ENCODE measurements at places on chromosomes 2 and 18.

DNA sequence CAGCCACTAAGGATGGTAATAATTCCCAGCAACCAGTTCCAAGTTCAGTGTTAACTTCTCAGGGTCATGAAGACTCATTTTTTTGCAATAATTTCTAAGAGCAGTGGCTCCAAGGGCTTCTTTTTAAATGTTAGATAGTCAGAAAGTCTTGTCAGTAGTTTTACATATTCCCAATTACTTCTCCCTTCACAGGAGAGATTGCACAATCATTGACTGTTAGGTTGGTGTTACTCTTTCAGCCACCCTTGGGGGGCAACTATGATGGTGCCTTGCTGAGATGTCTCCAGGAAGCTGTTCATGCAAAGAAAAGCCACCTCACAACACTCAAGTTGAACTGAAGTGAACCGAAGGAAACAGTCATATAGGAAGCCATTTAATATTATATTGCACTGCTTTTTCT lies 127.9 kb upstream of the DOCK10 start:
- DNase-seq: no peak

GRCh38 chr2:207813221-207813916 lies 43.7 kb upstream of the FZD5 start:
- peak; percentile 43 for DNase-seq

DNA sequence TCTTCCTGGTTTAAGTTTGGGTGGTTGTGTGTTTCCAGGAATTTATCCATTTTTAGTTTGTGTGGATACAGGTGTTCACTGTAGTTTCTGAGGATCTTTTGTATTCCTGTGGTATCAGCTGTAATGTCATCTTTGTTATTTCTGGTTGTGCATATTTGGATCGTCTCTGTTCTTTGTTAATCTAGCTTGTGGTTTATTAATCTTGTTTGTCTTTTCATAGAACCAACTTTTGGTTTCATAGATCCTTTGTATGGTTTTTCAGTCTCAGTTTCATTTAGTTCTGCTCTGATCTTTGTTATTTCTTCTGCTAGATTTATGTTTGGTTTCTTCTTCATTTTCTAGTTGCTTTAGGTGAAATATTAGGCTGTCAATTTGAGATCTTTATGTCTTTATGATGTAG lies 202.4 kb upstream of the ZSWIM2 start:
- DNase-seq: no peak

DNA sequence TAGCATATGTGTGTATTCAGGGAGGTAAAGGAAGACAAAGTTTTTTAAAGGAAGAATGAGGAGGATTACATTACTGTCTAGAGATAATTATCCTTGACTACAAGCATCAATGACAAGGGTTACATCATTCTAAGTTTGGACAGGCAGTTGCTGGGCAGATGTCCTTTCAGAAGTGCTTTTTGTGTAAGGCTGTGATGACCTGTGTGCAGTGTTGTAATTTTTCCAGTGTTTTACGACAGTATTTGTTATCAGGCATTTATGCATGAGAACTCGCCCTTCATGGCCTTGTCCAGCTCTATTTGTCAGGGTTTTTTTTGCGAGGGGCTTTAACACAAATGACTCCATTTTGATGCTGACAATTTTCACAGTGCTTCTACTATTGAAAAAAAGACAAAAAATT lies 658.3 kb upstream of the NXPH2 start:
- no peak for DNase-seq

GRCh38 chr2:174059178-174059883 lies 94.2 kb upstream of the SP3 start:
- DNase-seq: no peak

DNA sequence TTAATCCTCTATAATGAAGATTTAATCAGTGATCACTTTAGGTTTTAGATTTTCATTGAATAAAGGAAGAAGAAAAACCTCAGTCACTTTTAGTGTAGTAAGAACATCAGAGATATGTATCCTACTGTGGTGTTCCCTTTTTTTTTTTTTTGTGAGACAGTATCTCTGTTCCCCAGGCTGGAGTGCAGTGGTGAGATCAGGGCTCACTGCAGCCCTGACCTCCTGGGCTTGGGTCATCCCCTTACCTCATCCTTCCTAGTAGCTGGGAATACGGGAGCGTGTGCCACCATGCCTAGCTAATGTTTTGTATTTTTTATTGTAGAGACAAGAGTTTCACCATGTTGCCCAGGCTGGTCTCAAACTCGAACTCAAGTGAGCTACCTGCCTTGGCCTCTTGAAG lies 5.1 kb downstream of the SLC39A10 start:
- DNase-seq: no peak

- no peak for DNase-seq
Observed at GRCh38 chr18:57943723-57944122, 100.3 kb upstream of the NEDD4L start.

GRCh38 chr2:210895132-210895531 lies 338.7 kb downstream of the CPS1 start:
- no peak for DNase-seq

GRCh38 chr2:126513033-126513432 lies 142.9 kb upstream of the GYPC start:
- DNase-seq: no peak

DNA sequence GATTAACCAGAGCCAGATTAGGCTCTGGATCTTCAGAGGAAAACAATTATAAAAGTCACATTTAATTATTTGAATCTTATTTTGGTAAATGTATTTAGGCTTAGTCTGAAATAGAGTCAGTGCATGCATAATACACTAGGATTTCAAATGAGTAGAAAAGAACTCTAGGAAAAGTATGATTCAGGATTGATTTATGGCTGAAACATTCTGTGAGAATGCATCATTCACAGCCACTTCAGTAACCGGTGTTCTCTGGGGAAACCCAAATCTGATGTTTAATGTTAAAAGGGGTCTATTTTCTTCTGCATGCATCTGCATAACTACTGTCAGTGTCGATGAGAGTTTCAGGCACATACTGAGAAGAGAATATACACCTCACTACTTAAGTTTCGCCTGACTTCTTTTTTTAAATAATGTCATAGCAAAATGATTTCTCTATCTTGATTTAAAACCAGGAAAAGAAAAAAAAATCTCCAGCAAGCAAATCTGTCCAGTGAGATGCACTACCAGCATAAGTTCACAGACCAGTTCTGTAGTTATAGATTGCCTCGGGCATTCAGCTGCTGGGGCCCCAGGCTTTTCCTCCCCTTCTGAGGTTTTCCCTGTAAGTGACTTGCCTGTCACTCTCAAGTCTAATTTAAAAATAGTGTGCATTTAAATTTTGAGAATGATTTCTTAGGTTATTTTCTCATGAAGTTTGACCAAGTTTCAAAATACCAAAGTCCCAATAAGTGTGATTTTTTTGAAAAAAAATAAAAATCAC lies 501.5 kb downstream of the NR4A2 start:
- DNase-seq: no peak

- no peak for DNase-seq
Observed at GRCh38 chr2:116718451-116718850, 1096.0 kb upstream of the DDX18 start.

GRCh38 chr2:170950221-170950761 lies 21.2 kb downstream of the GORASP2 start:
- no peak for DNase-seq

DNA sequence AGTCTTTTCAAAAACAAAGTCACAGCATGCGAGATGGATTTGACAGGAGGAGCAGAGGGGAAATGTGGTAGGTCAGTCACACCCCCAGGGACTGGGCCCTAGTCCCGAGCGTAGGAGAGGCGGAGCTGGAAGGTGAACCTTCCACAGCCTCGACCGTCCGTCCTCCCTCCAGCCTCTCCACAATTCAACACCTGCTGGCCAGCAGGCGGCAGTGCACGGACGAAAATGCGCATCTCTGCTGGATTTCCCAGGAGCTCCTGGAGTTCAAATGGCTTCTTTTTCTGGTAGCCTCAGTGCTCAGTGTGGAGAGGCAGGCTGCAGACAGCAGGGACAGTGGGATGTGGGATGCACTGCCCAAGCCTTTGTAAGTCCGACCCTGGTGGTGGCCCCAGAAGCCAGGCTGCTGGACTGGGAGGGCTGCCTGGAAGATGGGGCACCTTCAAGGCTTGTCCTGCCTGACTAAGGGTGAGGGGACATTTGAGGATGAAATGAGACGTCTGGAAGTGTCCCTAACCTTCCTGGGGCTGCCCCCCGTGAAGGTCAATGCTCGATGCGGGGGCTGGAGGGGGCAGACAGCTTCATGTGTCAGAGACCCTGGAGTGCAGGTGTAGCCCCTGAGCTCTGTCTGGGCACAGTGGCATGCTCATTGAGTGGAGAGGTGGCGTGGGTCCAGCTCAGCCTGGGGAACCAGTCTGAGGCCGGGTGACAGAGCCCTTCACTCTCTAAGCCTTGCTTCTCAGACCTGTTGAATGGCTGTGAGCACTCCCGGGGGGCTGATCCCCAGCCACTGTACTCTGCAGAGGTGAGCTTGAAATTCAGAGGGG lies 189.5 kb downstream of the TFCP2L1 start:
- peak; percentile 11 for DNase-seq

GRCh38 chr2:191363267-191363666 lies 118.1 kb downstream of the MYO1B start:
- DNase-seq: no peak

DNA sequence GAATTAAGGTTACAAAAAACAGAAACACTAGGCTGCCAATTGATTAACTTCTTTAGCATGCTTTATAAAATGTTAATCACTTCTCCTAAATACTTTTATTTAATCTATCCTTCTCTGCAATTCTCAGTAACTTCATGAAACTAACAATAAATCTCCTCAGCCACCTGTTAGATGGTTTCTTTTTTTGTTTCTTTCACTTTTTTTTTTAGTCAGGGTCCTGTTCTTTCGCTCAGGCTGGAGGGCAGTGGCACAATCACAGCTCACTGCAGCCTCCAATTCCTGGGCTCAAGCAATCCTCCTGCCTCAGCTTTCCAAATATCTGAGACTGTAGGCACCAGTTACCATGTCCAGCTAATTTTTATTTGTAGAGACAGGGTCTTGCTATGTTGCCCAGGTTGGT lies 213.4 kb upstream of the STK17B start:
- no peak for DNase-seq

DNA sequence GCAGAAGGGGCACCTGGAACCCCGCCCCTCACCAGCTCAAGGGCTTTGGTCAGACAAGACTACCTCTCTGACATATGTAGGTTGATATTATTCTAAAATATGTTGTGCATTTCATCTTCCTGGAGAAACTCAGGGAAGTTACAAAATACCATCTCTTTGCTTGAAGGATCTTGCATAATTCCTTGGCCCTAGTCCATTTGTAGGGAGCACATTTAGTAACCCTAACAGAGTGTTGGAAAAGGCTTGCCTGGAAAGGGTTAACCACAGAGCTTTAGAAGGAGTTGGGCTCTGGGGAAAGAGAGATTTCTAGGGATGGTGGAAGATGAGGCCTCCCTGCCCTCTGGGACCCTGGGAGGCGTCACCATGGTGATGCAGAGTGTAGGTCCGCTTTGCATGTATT lies 143.0 kb upstream of the SLC1A4 start:
- DNase-seq: no peak

DNA sequence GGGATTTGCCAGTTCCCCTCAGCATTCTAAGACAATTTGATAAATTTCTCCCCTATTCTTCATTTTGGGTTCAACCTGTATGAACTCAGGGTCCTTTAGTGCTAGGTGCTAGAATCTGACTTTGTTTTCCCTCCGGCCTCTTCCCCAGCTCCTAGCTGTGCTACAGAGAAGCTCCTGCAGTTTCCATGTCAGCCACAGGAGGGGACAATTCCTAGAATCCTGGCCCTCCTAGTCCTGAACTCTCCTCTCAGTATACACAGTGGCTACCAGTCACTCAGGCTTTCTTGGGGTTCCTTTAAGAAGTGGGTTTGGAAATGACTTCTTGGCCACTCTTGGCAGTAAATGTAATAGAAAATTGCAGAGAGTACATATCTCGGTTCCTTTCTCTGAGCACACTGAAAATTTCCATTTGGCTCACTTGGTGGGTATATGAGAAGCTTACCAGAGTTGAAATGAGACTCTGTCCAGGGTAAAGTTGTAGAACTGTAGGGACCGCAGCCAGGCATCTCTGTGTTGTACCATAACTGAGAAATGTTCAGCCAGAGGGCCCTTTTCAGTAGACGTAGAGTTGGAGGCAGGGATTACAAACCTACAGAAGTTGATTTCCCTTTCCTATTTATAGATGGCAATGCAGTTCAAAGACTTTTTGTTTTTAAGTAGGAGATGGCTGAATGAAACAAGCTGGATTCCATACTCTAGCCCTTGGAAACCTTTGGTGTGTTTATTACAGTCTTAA lies 5.0 kb upstream of the CHST10 start:
- DNase-seq: peak; percentile 19

- no peak for DNase-seq
Observed at GRCh38 chr2:74602586-74603281, 45.4 kb downstream of the M1AP start.

DNA sequence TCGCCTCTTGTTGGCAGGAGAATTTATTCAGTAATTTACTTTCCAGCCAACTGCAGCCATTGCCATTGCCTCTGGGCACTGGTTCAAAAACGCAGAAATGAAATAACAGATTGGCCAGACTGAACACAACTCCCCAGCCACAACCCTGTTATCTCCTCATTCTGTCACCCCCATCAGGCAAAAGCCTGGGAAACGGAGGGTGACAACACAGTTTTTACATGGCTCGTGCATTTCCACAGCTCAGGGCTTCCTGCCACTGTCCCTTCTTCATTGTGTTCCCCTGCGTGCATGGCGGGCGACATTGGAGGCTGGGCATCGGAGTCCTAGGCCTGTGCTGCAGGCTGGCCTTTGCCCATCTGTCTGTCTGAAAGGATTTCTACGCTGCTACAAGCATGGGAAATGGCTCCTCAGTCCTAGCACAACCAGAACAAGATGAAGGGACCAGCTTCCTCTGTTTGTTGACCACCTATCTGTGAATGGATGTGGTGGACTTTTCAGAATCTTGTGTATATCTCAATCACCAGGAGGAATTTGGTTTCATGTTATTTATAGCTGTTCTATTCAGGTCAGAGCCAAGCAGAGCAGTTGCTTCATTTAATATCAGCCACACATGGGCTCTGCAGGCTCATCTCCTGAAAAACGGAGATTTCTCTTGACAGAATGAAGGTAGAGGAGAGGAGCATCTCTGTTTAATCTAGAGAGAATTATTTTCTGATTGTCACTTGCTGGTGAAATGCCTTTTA lies 107.0 kb downstream of the MGAT5 start:
- no peak for DNase-seq

GRCh38 chr2:96225016-96225533 lies 16.4 kb upstream of the STARD7 start:
- DNase-seq: no peak

GRCh38 chr2:157631861-157632260 lies 3.2 kb upstream of the ACVR1C start:
- DNase-seq: no peak

DNA sequence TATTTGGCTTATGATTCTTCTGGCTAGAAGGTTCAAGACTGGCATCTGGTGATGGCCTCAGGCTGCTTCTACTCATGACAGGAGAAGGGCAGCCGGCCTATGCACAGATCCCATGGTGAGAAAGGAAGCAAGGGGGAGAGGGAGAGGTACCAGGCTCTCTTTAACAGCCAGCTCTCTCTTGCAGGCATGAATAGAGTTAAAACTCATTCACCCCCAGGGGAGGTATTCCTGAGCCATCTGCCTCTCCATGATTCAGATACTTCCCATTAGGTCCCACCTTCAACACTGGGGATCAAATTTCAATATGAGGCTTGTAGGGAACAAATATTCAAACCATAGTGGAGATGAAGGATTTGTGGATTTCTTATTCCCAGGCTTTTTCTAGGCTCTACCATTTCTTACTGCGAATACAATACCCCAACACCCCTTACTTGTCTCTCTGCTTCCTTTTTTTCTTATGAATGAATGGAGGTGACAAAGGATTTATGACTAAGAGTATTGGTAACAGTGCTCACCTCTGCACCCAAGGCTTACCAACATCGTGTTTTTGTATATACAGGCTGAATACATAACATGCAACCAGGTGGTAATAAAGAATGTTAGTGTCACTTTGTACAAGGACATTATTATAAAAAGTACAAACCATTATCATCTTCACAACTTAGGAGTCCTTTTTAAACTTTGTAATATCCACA lies 454.6 kb upstream of the TRIB2 start:
- no peak for DNase-seq
